Thoracic aorta (tissue), 2 donors: ENCODE measurements at places on chromosomes 3 and 15. TPM values are rescaled to one million over a fixed set of nuclear protein-coding genes. Genes with fewer than 3 reads are reported as not detected.

- DNase-seq: no peak
- H3K27me3 ChIP-seq: no peaks in the 10 kb centered on the region
- no peak overlapping the region for H3K4me3 ChIP-seq
These were observed 206.5 kb downstream of the LPP start for GRCh38 chr3:188360364-188360881.

DNA sequence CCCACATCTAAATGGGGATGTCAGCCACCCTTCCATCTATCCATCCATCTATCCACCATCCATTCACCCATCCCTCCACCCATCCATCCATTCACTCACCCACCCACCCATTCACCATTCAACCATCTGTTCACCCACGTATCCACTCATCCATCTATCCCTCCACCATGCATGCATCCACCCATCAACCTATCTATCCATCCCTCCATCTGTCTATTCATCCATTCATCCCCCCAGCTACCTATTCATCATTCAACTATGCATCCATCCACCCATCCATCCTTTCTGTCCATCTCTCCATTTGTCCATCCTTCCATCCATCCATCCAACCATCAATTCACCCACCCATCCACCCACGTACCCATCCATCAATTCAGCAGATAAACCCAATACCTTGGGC is 14.6 kb downstream of the ITIH3 start:
- no peak overlapping the region for H3K27ac ChIP-seq
- H3K36me3 ChIP-seq: no peaks in the 10 kb centered on the region
- H3K4me1 ChIP-seq: no peaks in the 10 kb centered on the region

DNA sequence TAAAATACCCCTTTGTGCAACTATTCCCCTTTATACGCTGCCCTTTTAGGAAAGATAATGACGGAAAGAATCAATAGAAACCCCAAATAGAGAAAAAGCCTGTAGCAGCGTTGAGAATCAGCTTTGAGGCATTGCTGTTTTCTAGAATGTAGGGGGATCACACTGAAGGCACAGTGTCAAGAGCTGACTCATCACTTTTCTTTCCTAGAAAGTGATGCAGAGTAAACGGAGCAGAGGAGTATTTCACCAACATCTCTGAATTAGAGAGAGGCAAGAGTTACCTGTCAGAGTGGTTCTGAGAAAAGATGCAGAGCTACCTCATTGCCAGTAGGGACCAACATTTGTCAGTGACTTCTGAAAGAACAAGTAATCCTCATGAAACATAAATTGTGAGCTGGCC is 269.8 kb upstream of the TMC3 start:
- no peak overlapping the region for H3K4me3 ChIP-seq
- H3K4me1 ChIP-seq: no peaks in the 10 kb centered on the region
- no peaks in the 10 kb centered on the region for H3K27me3 ChIP-seq
- no peak overlapping the region for H3K27ac ChIP-seq

- H3K27ac ChIP-seq: no peak overlapping the region
- H3K4me1 ChIP-seq: no peaks in the 10 kb centered on the region
- no peak for DNase-seq
- H3K36me3 ChIP-seq: no peaks in the 10 kb centered on the region
- H3K4me3 ChIP-seq: no peak overlapping the region
- H3K27me3 ChIP-seq: no peaks in the 10 kb centered on the region
These were observed 610.3 kb upstream of the BCHE start for GRCh38 chr3:166447513-166447912.

The IL17RE gene
- total RNA-seq: 5.7 TPM

The TGM4 gene
- not detected for total RNA-seq
